Lung microvascular endothelial cell (primary cell): ENCODE measurements at places on chromosomes 6 and 20.

DNA sequence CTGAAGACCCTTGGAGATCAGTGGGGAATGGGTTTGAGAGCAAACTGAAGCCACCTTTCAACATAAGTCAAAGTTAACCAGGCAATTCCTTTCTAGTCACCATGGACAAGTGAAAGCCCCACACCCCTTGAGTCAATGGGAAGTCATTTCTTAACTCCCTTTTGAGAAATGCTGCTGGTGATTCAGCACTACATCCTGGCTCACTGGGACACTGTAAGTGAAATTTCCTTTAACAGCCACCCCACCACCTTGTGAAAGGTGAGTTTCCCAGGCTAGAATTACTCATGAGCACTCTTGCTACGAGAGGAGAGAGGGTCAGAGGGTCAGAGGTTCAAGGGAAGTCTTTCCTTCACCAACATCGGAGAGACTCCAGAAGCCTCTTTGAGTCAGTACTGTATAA lies 93.3 kb upstream of the MARCKS start:
- peak; percentile 93 for DNase-seq

- no peak for DNase-seq
Observed at GRCh38 chr20:1265916-1266166, 253 bp upstream of the SNPH start.

GRCh38 chr6:137823826-137824555 lies 43.1 kb upstream of the TNFAIP3 start:
- no peak for DNase-seq

GRCh38 chr20:51439160-51439689 lies 103.3 kb downstream of the NFATC2 start:
- no peak for DNase-seq

DNA sequence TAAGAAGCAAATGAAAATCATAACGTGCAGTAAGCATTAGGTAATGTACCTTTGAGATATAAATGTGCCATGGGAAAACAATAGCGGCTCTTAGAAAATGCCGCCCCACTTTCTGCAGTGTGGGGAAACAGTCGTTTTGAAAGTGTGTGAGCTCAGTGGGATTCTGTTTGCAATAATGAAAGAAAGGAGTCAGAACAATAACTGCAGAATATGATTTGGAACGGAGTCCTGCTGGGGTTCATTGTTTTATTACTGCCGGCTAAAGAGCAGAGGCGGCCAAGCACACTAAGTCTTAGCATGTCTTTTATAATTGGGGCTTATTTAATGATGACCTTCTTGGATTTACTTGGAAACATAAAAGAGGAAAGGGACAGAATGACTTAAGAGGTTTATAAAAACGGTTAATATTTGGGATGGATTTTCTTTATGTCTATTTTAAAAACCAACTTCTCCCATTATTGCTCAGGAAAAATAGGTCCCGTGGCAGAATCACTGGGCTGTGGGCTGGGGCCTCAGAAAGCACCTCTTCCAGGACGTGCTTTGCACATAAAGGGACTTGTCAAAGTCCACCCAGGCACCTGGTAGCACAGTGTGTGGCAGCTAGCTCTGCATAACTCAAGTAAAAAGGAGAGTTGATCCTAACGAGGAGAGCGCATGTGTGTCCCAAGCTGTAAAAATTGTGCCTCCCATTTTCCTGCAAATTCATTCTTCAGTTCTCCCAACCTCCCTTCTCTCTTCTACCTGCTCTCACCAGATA lies 44.0 kb upstream of the SLC22A16 start:
- no peak for DNase-seq

DNA sequence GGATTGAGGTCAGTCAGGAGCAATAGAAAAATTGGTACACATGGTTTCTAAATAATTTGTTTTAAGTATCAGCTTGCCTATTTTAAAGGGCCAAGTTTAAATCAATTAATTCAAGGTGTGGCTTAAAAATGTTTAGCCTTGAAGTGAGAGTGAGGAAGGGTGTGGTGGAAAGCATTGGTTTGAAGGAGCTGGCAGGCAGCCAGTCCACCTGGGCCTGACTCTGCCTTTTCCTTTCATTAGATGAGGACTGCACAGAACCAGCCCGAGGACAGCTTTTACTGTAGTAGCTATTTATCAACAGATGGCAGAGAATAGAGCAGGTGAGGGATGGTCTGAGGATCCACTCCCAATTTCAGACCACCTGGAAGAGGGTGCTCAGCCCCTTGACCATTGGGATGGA lies 42.4 kb downstream of the DHX35 start:
- DNase-seq, result no peak

DNA sequence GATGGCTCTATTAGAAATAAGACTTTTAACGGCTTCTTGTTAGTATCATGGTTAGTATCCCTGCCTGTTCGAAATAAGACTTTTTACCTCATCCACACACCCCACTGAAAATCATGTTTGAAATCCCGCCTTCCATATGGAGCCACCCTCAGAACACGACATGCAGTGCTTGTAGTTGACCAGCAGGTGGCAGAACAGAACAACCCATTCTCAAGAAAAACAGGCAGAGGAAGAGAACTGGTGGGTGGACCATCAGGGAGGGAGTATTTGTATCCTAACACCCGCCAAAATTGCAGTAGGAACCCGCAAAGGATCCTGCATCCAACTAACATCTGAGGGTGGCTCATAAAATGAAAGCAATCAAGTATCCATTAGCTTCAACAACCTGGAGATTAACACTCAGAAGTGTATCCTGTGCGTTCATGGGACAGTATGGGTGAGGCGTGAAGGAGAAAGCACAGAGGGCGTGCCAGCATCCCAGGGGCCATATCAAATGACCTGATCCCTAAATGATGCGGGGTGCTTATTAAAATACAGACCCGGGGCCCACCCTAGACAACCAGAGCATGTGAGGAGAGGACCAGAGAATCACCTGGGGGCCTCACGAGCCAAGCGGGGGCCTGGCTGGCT lies 89.6 kb upstream of the NHSL1 start:
- DNase-seq, result peak; percentile 84
